ENCODE measurements at places on chromosomes 1 and 21.

DNA sequence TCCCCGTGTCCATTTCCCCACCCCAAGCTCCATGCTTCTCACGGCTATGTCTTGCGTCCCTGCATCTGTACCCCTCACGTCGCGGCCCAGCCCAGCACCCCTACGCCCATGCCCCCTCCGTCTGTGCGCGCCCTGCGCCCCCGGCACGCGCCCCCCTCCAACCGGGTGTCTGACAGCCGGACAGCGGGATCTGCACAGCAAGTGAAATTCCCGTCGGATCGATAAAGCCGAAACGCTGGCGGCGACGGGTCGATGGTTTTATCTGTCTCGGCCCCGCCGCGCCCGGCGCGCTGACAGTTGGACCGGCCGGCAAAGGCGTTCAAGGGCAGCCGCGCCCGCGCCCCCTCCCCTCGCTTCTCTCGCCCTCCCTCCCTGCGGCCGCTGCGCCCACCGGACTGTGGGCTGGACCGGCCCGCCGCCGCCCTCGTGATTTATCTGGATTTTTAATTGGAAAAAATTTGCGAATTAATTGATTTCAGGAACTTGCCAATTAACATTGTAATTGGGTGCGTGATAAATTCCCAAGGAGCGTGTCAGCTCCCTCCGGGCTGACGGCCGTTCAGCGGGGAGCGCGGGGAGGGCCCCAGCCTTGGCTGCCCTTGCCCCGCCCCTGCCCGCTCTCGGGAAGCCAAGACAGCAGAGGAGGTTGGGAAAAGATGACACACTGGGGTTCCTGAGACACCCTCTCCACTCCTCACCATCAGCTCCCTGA, 57.1 kb downstream of the TMEM53 start:
- DNase-seq: no peak

DNA sequence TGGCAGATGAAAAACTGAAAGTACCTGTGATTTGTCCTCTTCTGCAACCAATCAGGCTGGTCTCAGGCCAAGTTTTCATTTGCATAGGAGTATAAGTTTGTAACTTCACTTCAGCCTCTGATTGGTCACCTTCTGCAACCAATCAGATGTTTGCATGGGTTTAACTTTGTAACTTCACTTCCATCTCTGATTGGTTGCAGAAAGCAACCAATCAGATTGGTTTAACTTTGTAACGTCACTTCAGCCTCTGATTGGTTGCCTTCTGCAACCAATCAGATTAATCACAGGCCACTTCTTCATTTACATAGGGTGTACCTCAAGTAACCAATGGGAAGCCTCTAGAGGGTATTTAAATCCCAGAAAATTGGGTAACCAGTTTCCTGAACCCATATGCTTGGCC, 18.9 kb upstream of the TUT4 start:
- DNase-seq: no peak

- DNase-seq: no peak
Observed at GRCh38 chr1:219574484-219575087, 38.3 kb downstream of the ZC3H11B start.

DNA sequence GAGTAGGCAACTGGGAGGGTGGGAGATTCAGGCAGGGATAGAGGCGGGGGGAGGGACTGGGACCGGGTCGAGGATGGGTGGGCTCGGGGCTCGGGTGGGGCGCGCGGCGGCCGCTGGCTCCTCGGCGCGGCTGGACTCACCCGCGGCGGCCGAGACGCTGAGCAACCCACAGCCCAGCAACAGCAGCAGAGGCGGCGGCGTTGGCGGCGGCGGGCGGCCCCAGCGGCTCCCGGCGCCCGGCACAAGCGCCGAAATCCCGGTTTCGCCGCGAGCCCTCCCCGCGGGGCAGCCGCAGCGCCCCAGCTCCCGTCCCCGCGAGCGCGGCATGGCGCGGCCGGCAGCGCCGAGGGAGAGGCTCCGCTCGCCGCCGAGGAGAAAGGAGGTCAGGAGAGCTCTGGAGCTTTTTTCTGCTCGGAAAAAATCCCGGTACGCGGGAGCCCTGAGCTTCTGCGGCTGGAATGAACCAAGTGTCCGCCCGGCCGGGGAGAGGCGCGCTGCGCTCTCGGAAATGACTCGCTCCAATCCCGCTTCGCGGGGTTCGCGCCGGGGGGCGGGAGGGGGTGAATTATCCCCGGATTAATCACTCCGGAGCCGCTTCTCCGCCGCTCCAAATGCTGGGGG, at the start of gene CSMD2:
CSMD2 (minus strand) TSS at position 460 of the 621 bp plus-strand sequence; CDS start at position 327, 133 bp downstream.
- DNase-seq: no peak

- DNase-seq: no peak
Observed at GRCh38 chr1:246078126-246078887, 428.8 kb downstream of the SMYD3 start.

- no peak for DNase-seq
Observed at GRCh38 chr1:171699531-171699930, 42.3 kb downstream of the VAMP4 start.

DNA sequence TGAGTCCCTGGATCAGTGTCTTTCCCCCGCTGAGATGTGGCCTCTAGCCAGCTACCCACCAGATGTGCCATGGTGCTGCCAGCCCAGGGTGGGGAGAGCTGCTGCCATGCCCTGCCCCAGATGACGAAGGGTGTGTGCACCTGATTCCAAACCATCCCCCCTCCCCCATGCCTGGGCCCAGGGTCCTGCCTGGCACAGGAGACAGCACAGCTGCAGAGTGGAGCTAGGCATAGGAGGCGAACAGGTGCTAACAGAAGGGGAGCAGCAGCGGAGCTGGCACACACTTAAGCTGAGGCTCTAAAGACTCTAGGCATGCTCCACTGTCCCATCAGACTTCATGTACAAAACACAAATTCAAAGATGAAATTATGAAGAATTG, 9.0 kb upstream of the LDLRAP1 start:
- DNase-seq: no peak

DNA sequence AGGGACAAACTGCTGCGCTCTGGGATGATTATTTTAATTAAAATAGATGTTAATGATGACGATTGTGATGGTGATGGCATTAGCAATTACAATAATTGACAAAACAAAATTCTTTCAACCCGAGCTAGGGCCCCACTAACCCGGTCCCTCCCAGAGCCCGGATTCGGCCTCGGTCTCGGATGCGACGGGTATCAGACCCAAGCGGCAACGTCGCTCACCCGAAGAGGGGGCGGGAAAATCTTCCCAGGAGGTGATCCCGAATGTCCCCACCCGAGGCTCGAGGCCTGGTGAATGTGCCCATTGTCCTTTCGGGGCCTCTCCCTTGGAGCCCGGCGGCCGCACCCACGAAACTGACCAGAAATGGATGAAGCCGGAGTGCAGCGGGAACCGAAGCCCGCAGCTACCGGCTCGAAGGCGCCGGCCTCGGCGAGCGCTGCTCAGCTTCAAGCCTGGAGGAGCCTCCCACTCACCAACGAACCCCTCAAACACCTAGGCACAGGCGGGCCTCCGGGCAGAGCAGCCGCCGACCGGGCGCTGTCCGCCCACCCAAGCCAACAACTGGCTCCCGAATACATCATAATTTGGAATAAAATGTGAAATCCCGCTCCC, 1.2 kb downstream of the TAL1 start:
- DNase-seq: no peak

DNA sequence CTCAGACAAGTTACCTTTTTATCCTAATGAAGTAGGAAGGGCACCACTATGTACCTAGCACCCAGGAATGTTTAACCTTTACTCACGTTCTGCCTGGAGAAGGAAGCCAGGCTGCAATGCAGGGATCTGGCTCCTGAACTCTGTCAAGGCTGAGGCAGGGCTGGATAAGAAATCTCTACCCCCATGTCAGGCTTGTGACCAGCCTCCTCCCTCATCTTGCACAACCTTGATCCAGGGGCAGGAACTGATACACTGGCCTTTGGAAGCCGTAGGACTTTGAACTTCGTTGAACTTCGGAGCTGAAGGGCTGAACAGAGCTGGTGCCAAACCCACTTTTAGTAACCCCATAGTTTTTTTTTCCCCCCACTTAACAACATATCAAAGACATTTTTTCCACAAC, 8.0 kb upstream of the AKR1A1 start:
- DNase-seq: no peak

- no peak for DNase-seq
Observed at GRCh38 chr1:161907265-161907664, 116.4 kb downstream of the OLFML2B start.

DNA sequence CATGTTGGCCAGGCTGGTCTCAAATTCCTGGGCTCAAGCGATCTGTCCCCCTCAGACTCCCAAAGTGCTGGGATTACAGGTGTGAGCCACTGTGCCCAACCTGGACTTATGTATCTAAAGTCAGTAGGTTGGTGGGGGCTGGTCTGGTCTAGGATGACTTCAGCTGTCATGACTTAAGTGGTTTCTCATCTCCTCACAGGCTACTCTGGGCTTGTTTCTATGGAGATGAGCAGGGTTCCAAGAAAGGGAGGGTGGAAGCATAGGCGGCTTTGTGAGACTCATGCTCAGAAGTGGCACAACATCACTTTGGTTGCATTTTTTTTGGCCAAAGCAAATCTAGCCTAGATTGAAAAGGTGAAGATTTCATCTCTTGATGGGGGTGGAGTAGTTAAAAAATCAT, 115.9 kb upstream of the IVNS1ABP start:
- DNase-seq: no peak

DNA sequence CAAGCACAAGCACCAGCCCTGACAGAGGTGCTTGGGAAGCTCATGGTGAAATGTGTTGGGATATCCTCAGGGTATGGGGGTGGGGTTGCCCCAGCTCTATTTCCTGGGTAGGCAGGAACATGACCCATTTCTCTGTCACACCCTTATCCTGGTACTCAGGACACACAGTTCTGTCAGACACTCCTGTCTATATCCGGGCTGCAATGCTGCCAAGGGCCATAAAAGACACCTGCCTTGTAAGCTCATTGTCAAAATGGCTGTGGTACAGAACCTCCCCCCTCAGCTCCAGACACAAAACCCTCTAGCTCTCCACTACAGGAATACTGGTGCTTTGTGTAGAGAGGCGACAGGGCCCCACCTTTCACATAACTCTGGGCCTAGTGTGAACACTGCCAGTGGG, 636.7 kb downstream of the PLA2G4A start:
- DNase-seq: no peak

- DNase-seq: no peak
Observed at GRCh38 chr1:35873243-35873750, 9.7 kb upstream of the AGO1 start.

GRCh38 chr1:47495176-47495713, 57.4 kb downstream of the FOXD2 start:
- no peak for DNase-seq

- peak; percentile 21 for DNase-seq
Observed at GRCh38 chr1:32769524-32770220, 47.5 kb downstream of the YARS1 start.

DNA sequence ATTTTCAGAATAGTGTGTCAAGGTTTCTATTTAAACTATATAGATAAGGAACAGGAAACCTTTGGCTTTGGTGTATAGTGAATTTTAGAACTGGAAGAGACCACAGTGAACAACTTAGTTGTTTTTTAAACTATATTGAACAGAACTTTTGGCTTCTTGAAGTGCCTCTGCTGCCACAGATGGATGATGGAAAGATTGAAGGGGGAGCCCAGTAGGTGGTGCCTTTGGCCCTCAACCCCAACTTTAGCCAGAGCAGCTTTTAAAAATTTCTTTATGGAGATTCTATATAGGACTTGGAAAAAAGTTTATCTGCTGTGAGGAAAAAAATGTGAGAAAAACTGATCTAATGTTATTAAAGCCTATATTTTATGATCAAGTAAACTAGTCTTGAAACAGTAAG, 50.2 kb downstream of the SWT1 start:
- DNase-seq: no peak

DNA sequence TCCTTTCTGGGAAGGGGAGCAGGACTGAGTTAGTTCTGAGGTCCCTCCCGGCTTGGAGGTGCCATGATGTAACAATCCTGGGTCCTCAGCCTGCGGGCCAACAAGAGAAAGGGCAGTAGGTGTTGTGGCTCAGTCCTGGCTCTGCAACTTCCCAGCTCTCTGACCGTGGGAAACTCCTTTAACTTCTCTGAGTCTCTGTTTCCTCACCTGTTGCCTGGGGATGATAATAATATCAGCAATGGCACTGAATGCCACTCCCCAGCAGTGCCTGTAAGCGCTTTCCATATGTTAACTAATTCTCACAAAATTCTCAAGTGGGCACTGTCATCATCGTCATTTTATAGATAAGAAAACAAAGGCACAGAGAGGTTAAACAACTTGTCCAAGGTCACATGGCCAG, 2.3 kb downstream of the PADI3 start:
- no peak for DNase-seq

GRCh38 chr1:160004001-160004400, 27.8 kb downstream of the PIGM start:
- no peak for DNase-seq

DNA sequence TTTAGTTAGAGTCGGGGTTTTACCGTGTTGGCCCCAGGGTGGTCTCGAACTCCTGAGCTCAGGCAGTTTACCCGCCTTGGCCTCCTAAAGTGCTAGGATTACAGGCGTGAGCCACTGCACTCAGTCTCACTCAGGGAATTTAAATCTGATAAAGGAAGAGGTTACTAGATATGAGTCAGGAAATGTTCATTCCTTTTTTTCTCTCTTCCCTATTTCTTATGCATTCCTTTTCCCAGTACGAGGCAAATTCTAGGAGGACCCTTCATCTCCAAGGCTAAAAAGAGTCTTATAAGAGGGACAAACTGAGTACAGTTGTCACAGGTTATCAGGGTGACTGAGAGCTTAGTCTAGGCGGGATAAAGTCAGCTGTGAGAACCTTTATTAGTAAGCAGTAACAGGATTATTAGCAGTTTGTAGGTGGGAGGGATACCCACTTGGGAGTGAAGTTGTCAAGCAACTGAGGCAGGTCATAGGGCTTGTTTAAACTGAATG, 9.1 kb downstream of the MACF1 start:
- DNase-seq: no peak

DNA sequence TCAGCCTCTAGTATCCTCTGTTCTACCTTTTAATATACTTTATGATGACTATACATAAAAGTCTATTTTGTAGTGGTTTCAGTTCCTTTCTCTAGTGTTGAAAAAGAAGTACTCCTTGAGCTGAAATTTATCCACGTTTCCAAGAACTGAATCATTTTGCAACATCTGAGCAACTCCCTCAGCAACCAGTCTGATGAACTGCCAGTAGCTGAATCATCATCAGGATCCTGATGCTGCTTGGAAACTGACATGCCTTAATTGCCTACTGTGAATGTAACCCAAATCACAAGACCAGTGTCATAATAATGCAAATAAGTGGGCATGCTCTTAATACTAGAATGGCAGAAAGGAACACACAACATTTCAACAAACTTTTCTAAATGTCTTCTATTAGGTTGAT, 103.3 kb downstream of the CYYR1 start:
- DNase-seq: no peak

GRCh38 chr1:29575826-29576225, 339.5 kb downstream of the PTPRU start:
- no peak for DNase-seq

- DNase-seq: peak; percentile 60
Observed at GRCh38 chr1:52288286-52288685, 77.7 kb downstream of the CC2D1B start.

- DNase-seq: peak; percentile 24
Observed at GRCh38 chr1:165403835-165404482, 41.0 kb downstream of the RXRG start.

GRCh38 chr1:7953850-7954609, 7.5 kb upstream of the PARK7 start:
- DNase-seq: peak; percentile 86

GRCh38 chr1:56434740-56435139, 144.6 kb downstream of the PLPP3 start:
- no peak for DNase-seq

All from HCT116 (cell line).